Myometrial cell (primary cell): ENCODE measurements at places on chromosomes 5 and 9. TPM values are rescaled to one million over a fixed set of nuclear protein-coding genes. Genes with fewer than 3 reads are reported as not detected.

Gene SIT1
- not detected in 2 replicates for total RNA-seq

Gene SPINK4
- total RNA-seq = not detected in 2 replicates

Gene WDR38
- not detected in 2 replicates for total RNA-seq

Gene GHR
- total RNA-seq = 1.2 and 2.6 TPM in 2 replicates

Gene CD72
- total RNA-seq = 0.35 and 1.2 TPM in 2 replicates

Gene TEX48
- not detected in 2 replicates for total RNA-seq

Gene FGF1
- 0.29 and 1.8 TPM in 2 replicates for total RNA-seq

Gene PCA3
- not detected in 2 replicates for total RNA-seq

Gene SLCO6A1
- not detected in 2 replicates for total RNA-seq
